ENCODE measurements at places on chromosomes 11 and 22. TPM values are rescaled to one million over a fixed set of nuclear protein-coding genes. Genes with fewer than 3 reads are reported as not detected.
A peak's percentile ranks its signal among the peaks of the same experiment; 100 is the strongest.

MS4A7 gene
- total RNA-seq, result not detected

GRCh38 chr11:46279126-46280099 is 2.0 kb downstream of the CREB3L1 start:
- no peaks in the 10 kb centered on the region for H3K36me3 ChIP-seq
- peaks cover 3% of the 10 kb centered on the region for H3K4me1 ChIP-seq
- no peak for DNase-seq
- no peak overlapping the region for H3K4me3 ChIP-seq
- peaks cover 22% of the 10 kb centered on the region for H3K27me3 ChIP-seq
- H3K27ac ChIP-seq, result no peak overlapping the region

DNA sequence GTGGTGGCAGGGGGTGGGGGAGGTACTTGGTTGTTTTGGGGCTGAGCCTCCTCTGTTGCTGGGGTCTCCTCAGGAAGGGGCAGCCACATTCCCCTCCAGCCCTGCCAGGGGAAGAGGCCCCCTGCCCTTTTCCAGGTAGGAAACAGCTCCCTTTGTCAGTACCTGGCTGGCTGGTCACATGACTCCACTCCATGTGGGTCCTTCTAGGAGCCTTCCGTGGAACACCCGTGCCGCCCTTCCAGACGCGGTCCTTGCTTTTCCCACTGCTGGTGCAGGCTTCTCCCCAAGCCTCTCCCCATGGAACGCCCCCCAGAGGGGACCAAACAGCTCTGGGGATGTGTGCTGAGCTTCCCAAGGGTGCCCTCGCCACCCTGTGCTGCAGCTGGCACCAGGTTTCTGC is 19.9 kb downstream of the IFT27 start:
- no peak overlapping the region for H3K27ac ChIP-seq
- H3K36me3 ChIP-seq, result no peaks in the 10 kb centered on the region
- H3K4me1 ChIP-seq, result no peaks in the 10 kb centered on the region
- DNase-seq, result no peak
- H3K4me3 ChIP-seq, result no peak overlapping the region

- H3K4me3 ChIP-seq, result no peak overlapping the region
- no peak for DNase-seq
- peaks cover 15% of the 10 kb centered on the region for H3K27me3 ChIP-seq
- no peaks in the 10 kb centered on the region for H3K4me1 ChIP-seq
- no peak overlapping the region for H3K27ac ChIP-seq
- H3K36me3 ChIP-seq, result no peaks in the 10 kb centered on the region
These were observed 492 bp upstream of the LUZP2 start for GRCh38 chr11:24496386-24496735.

DNA sequence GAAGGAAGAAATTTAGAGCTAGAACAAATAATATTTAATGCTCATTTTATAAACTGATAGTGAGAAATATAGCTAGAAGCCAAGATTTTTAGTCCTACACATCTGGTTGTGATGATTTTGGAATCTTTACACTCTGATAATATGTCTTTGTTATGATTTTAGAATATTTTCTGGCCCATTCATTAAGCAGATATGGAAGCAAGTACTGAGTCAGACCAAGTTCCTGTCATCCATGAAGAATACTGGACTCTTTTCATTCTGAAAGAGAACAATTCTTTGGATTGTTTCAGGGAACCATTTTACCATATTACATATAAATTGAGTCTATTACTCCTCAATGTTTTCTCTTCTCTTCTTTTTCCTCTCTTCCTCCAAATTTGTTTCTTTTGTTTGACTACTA is 227.4 kb downstream of the TMEM135 start:
- H3K27me3 ChIP-seq, result no peaks in the 10 kb centered on the region
- H3K36me3 ChIP-seq, result no peaks in the 10 kb centered on the region
- DNase-seq, result no peak
- no peak overlapping the region for H3K4me3 ChIP-seq
- no peaks in the 10 kb centered on the region for H3K4me1 ChIP-seq

GRCh38 chr11:134405841-134406240 is 6.2 kb downstream of the B3GAT1 start:
- H3K27ac ChIP-seq, result no peak overlapping the region
- peaks cover under 1% of the 10 kb centered on the region for H3K4me1 ChIP-seq
- no peak overlapping the region for H3K4me3 ChIP-seq
- no peaks in the 10 kb centered on the region for H3K36me3 ChIP-seq
- DNase-seq, result no peak

DNA sequence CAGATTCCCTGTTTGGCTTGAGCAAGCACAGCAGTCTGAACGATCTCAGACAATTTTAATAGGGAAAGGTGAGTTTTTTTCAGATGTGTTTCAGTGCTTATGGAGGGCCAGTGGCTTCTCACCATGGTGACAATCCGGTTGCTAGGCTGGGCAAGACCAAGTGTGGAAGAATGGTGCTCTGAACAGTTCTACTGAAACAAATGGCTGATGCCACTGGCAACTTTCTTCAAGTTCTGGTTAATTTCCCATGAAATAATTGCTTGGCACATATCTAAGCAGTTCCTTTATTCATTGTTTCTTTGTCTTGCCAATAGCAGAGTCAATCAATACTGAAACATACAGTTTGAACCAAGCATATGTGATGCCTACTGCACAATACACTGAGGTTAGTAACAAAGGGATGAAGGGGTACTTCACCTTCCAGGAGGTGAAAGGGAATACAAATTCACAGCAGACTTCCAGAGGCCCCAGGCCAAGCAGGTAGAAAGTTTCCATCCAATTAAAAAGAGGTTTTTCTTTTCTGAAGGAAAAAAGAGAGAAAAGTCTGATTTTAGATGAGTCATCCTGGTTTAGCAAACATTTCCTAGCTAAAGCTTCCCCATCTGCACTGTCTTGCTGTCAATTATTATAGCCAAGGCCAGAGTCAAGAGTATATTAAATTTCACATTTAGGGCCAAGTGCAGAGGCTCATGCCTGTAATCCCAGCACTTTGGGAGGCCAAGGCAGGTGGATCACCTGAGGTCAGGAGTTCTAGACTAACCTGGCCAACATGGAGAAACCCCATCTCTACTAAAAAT is 21.2 kb upstream of the NDUFC2 start:
- H3K4me1 ChIP-seq, result no peaks in the 10 kb centered on the region
- H3K27me3 ChIP-seq, result no peaks in the 10 kb centered on the region
- H3K4me3 ChIP-seq, result no peak overlapping the region
- DNase-seq, result no peak

GRCh38 chr11:109039611-109040010 is 374.7 kb downstream of the DDX10 start:
- H3K4me3 ChIP-seq, result no peak overlapping the region
- no peak for DNase-seq
- peaks cover 3% of the 10 kb centered on the region for H3K27me3 ChIP-seq
- no peak overlapping the region for H3K27ac ChIP-seq

TRIM22 gene
- 73.4 TPM for total RNA-seq

- H3K27me3 ChIP-seq, result peaks cover 13% of the 10 kb centered on the region
- peaks cover 4% of the 10 kb centered on the region for H3K36me3 ChIP-seq
- no peak overlapping the region for H3K4me3 ChIP-seq
These were observed 85.5 kb upstream of the B3GAT1 start for GRCh38 chr11:134497586-134497985.

KLHDC7B gene
- 6.4 TPM for total RNA-seq

GRCh38 chr11:130448039-130448415 is 418 bp upstream of the ADAMTS15 start:
- H3K4me1 ChIP-seq, result peaks cover 9% of the 10 kb centered on the region
- H3K27ac ChIP-seq, result no peak overlapping the region
- H3K27me3 ChIP-seq, result peaks cover 36% of the 10 kb centered on the region
- no peak for DNase-seq

- H3K36me3 ChIP-seq, result no peaks in the 10 kb centered on the region
- DNase-seq, result no peak
- H3K4me3 ChIP-seq, result no peak overlapping the region
These were observed 82.3 kb downstream of the TRMU start for GRCh38 chr22:46417769-46418168.

DNA sequence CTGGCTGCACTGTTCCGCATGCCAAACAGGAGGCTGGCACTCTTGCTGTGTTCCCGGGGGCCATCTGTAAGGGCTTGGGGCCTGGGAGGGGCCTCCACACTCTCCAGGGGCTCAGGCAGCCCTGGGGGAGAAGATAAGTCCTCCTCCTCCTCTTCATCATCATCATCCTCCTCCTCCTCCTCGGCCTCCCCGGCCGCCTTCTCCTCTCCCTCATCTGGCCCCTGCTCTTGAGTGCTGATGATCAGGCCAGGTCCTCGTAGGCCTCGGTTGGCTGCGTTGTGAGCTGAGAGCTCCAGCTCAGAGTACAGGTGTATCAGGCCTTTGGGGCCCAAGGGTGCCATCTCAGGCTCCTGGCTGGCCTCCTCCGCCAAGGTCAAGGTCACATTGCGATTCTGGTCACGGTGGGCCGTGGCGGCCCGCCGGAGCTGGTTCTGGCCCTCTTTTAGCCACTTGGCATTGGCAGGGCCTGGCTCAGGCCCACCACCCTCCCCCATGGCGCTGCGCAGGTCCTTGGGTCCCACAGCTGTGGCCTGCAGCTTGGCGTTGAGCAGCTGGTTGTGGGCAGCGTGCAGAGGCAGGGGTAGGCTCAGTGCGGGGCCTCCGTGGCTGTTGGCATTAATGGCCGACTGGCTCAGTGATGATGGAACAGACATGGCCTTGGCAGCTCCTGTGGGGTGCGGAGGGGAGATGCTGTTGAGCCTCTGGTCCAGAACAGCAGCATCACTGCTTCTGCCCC is 8.0 kb downstream of the APBB1 start:
- no peak overlapping the region for H3K4me3 ChIP-seq
- DNase-seq, result no peak
- H3K4me1 ChIP-seq, result peaks cover 51% of the 10 kb centered on the region
- no peaks in the 10 kb centered on the region for H3K27me3 ChIP-seq

- no peaks in the 10 kb centered on the region for H3K27me3 ChIP-seq
- no peaks in the 10 kb centered on the region for H3K36me3 ChIP-seq
- no peaks in the 10 kb centered on the region for H3K4me1 ChIP-seq
- H3K4me3 ChIP-seq, result no peak overlapping the region
- H3K27ac ChIP-seq, result no peak overlapping the region
These were observed 61.0 kb upstream of the BIRC3 start for GRCh38 chr11:102256251-102256650.

- peaks cover 2% of the 10 kb centered on the region for H3K27me3 ChIP-seq
- H3K4me3 ChIP-seq, result no peak overlapping the region
- no peak overlapping the region for H3K27ac ChIP-seq
- H3K4me1 ChIP-seq, result peaks cover 14% of the 10 kb centered on the region
- peak; percentile 3 for DNase-seq
These were observed 25.9 kb downstream of the SHANK3 start for GRCh38 chr22:50698546-50698945.

- H3K27me3 ChIP-seq, result peaks cover 11% of the 10 kb centered on the region
- H3K27ac ChIP-seq, result no peak overlapping the region
- no peaks in the 10 kb centered on the region for H3K36me3 ChIP-seq
- no peak overlapping the region for H3K4me3 ChIP-seq
These were observed 1327.9 kb downstream of the TBC1D22A start for GRCh38 chr22:48090332-48090672.

DNA sequence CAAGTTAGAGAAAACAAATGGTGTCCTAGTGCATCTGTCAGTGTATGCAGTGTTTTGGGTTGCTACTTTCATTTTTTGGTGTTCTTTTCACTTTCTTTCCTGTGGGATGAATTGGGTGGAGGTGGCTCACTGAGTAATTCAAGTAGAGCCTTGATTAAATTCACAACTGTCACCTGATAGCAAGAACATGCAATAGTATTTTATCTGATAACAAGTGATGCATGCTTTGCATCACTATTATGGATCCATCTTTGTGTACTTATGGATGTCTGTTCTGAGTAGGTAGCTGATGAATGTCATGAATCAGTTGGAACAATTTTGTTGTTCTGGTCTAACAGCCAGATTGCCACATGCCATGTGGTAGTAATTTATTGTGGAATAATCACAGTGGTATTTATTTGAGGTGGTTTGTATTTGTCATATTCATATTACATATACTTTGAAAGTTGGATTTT is 87.5 kb downstream of the DDX10 start:
- peaks cover 10% of the 10 kb centered on the region for H3K36me3 ChIP-seq
- H3K4me3 ChIP-seq, result no peak overlapping the region
- H3K27me3 ChIP-seq, result no peaks in the 10 kb centered on the region
- DNase-seq, result no peak

- peaks cover 10% of the 10 kb centered on the region for H3K36me3 ChIP-seq
- peak; percentile 88 for DNase-seq
- peaks cover 8% of the 10 kb centered on the region for H3K4me1 ChIP-seq
- H3K27me3 ChIP-seq, result no peaks in the 10 kb centered on the region
These were observed 13.3 kb upstream of the PPP6R3 start for GRCh38 chr11:68447015-68447801.

DNA sequence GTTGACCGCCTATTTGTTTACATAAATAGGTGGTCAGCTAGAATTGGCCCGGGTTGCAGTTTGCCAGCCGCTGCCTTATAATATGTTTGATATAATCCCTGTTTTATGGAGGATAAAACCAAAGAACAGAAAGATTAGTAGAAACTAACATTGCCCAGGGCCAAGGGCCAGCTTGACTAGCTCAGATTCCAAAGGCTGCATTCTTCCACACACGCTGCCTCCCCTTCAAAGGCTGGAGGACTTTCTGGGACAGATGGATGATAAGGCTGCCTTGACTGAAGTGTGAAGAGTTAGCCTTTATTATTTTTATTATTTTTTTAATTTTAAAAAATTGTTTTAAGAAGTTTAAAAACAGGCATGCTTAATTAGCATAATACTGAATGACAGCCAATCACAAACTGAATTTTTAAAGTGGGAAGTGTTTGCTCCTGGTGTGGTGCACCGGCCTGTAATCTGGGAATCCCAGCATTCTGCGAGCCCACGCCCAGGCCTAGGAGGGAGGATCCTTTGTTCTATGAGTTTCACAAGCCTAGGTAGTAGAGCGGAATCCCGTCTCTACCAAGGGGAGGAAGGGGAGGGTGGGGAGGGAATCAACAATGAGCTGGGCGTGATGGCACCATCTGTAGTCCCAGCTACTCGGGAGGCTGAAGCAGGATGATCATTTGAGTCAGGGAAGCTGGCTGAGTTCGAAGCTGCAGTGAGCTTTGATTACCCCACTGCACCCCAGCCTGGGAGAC is 114.9 kb downstream of the NAV2 start:
- DNase-seq, result no peak
- no peak overlapping the region for H3K4me3 ChIP-seq
- H3K4me1 ChIP-seq, result peaks cover 2% of the 10 kb centered on the region
- H3K27me3 ChIP-seq, result no peaks in the 10 kb centered on the region

GRCh38 chr11:91264481-91264880 is 960.1 kb upstream of the FAT3 start:
- no peak for DNase-seq
- no peaks in the 10 kb centered on the region for H3K4me1 ChIP-seq
- no peak overlapping the region for H3K4me3 ChIP-seq
- no peaks in the 10 kb centered on the region for H3K36me3 ChIP-seq
- H3K27me3 ChIP-seq, result no peaks in the 10 kb centered on the region
- H3K27ac ChIP-seq, result no peak overlapping the region

GRCh38 chr11:116590844-116591570 is 181.8 kb downstream of the BUD13 start:
- peaks cover 9% of the 10 kb centered on the region for H3K27me3 ChIP-seq
- no peaks in the 10 kb centered on the region for H3K4me1 ChIP-seq
- no peak overlapping the region for H3K4me3 ChIP-seq
- H3K36me3 ChIP-seq, result no peaks in the 10 kb centered on the region
- H3K27ac ChIP-seq, result no peak overlapping the region
- no peak for DNase-seq
